ENCODE measurements at places on chromosomes 7 and 10.
A peak's percentile ranks its signal among the peaks of the same experiment; 100 is the strongest.

- DNase-seq, result no peak
These were observed 429.1 kb downstream of the RPS24 start for GRCh38 chr10:78462726-78463228.

DNA sequence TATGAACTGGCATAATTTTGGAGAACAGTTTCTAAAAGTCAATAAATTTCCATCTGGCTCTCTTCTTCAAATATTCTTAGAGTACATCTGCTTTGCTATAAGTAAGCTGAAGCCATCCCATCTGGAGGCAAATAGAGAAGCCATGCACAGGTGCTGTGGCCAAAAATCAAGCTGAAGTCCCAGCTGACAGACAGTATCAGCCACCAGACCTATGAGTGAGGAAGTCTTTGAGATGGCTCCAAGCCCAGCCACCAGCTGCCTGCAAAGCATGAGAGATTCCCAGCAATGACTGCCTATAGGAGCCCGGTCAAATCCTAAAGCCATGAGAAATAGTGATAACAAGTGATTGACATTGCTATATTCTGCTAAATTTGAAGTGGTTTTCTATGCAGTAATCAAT lies 21.7 kb upstream of the PRSS58 start:
- DNase-seq, result no peak

GRCh38 chr10:114477285-114477684 lies 73.0 kb upstream of the AFAP1L2 start:
- no peak for DNase-seq

DNA sequence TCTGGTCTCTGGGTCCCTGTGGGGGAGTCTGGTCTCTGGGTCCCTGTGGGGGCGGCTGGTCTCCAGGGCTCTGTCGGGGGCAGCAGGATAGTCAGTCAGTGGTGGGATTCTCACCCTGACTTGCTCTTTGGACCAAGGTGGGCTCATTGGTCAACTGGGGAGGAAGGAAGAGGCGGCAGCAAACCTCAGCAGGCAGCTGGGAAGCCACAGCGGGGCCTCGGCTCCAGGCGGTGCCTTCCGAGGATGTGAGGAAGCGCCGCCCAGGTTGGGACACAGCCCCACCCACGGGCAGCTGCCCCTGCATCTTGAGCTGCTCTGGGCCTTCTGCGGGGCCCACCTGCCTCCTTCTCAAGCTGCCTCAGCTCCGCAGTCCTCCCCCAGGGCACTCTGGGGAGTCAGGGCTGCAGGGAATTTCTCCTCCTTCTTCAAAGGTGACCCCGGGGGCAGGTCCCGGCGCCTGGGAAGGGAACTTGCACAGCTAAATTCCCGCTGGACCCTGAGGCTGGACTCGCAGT lies 20.4 kb upstream of the KNDC1 start:
- no peak for DNase-seq

GRCh38 chr7:129341212-129341611 lies 93.0 kb upstream of the STRIP2 start:
- DNase-seq, result no peak

DNA sequence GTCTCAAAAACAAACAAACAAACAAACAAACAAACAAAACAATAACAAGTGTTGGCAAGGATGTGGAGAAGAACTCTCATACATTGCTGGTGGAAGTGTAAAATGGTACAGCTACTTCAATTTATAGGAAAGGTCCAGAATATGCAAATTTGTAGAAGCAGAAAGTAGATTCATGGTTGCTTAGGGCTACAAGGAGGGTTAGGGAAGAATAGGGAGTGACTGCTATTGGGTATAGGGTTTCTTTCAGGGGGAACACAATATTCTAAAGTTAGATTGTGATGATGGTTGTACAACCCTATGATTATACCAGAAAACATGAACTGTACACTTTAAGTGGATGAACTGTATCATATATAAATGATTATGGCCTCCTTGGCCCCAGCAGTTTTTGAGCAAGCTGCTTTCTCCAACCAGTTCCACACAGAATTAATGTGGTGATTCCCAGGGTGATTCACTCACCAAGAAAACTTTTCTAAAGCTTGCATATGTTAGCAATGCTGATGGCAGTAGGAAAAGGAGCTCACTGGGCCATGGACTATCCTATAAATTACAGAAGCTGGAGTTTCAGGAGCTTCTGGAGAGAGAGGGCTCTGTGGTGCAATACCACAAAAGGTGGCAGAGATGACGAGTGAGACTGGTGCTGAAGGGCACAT lies 52.8 kb upstream of the KCNIP2 start:
- no peak for DNase-seq

DNA sequence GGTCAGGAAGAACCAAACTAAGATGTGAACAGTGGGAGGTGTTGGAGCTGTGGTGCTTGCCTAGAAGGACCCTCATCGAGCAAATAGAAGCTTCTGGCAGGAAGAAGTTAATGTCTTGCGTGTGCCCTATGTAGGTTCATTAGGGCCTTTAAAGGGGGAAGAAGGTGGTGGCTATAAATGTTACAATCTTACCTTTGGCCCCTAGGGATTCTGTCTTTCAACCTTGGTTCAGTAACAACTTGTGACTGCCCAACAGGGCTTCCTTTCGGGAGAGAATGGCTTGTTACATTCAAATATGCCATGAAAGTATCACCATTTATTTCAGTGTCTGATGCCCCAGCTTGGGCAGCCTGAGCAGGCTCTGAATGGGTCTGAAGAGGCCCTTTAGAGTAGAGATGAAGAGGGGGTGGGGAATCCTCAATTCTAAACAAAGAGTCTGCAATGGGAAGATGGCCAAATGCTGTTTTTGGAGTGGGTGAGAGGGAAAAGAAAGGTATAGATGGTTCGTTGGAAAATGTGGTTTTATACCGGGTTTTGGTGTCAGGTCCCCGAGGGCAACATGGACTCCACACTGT lies 108.0 kb downstream of the TCF7L2 start:
- no peak for DNase-seq

GRCh38 chr10:123967626-123968243 lies 76.1 kb upstream of the CPXM2 start:
- DNase-seq, result peak; percentile 44
